ENCODE measurements at places on chromosomes 2 and 18.

GRCh38 chr18:79355433-79356335 lies 40.0 kb upstream of the NFATC1 start:
- DNase-seq = no peak

DNA sequence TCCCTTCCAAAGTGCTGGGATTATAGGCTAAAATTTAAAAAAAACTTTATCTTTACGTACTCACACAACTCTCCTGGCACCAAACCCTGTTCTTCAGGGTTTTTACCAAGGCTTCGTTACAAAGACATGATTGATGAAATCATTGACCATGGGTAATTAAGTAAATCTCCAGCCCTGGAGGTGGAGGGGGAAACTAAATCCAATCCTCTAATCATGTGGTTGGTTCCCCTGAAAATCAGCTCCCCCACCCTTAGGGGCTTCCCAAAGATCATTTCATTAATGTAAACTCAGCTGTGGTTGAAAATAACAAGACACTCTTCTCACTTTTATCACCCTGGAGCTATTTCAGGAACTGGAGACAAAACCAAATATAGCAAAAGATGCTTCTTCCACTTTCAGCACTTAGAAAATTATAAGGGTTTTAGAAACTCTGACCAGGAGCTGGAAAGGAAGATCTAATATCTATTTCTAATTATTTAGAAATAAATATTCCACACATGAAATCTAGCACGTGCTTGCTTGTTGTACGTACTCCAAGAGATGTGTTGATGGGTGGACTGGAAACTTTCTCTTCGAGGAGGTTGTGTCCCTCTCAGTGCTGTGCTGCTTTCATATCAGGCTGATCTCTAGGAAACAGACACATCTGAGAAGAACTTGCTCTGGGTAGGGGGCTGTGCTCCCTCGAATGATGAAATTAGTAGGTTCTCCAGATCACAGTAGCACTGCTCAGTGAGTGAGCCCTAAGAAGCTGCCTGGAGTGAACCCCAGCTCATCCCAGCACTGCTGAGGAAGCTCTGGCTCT lies 67.2 kb downstream of the SMAD4 start:
- no peak for DNase-seq

DNA sequence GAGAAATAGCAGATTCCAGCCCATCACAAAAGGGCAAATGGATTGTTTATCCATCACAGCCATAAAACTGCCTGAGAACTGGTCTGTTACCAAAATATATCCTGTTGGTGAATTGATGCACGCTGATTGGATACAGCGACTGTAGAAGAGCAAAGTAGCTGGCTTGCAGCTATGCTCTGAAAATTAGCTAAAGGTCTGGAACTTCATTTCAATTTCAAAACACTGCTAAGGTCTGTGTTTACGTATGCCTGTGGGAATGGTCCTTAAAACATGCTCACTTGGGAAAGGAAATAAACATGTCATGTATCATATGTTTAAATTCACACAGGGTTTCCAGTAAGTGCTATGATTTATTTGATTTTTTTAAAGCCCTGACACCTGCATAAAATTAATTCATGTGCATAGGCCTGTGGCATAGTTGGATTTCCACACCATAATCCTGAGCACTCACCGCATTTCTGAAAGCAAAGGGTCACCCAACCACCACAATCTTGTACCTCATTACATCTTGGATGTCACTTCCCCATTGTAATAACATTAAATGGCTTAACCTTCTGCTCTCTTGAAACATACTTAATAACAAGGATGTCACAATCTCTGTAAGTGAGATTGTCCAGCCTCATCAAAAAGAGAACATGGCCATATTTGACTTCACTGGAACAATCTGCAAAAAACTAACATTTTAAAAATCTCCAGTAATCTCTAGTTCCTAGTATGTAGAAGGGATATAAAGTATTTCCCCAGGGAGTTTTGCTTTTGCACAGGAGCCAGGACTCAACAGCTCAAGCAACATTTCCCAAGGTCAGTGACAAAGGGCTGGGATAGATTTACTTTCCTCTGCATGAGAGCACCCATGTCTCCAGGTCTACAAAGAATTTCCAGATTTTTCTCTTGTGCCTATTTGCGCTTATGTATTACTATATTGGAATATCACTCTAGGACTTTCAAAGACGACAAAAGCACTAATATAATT lies 109.8 kb downstream of the FARSB start:
- no peak for DNase-seq

GRCh38 chr2:98948956-98949739 lies 13.1 kb upstream of the CRACDL start:
- DNase-seq = no peak

GRCh38 chr18:7778181-7778580 lies 211.1 kb downstream of the PTPRM start:
- DNase-seq = no peak

DNA sequence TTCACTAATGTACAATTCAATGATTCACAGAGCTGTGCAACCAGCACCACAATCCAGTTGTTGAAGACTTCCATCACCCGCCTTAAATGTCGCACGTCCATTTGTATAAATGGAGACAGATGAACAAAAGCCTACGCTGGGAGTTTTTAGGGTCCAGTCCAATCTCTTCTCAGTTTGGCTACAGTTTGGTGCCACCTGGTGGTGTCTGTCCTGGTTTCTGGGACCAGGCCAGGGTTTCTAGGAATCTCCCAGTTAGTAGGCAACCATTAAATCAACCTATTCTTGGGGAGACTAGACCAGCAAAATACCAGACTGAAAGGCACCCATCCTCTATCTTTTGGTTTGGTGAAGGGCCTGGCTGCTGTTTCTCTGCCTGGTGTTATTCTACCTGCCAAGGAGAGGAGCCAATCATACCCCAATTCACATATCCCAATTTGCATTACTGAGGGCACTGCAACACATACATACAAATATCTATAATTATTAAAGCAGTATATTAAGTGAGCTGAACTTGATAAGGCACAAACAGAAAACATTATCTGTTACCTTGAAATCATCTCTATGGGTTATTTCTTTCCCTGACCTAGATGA lies 3.2 kb upstream of the DDX1 start:
- peak; percentile 49 for DNase-seq

DNA sequence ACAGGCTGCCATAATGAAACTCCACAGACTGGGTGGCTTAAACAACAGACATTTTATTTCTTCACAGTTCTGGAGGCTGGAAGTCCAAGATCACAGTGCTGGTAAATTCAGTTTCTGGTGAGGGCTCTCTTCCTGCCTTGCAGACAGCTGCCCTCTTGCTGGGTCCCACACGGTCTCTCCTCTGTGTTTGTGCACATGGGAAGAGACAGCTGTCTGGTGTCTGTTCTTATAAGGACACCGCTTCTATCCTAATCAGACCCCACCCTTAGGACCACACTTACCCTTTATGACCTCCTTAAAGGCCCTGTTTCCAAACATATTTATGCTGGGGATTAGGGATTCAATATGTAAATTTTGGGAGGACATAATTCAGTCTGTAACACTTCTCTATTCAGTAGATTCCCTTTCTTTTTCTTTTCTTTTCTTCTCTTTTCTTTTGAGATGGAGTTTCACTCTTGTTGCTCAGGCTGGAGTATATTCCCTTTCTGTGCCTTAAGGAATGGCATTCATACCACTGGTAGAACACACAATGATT lies 18.9 kb downstream of the CTIF start:
- DNase-seq = no peak

DNA sequence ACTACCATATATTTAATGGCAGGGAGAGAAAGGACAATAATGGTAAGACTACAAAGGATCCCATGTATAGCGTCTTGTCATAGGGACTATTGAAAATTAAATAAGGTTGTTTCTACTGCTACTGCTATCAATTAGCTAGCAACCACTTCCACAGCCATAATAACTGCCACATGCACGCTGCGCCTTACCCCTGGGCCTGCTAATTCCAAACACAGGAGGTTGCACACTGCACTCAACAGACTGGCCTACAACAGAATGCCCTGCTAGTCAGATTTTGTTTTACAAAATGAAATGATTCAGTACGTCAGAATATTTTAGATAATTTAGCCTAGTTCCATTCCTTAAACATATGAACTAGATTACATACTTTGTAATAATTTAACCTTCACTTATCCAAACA lies 121.0 kb upstream of the SMAD7 start:
- no peak for DNase-seq

GRCh38 chr2:207215308-207215707 lies 49.6 kb upstream of the KLF7 start:
- no peak for DNase-seq

GRCh38 chr2:18381386-18381785 lies 179.1 kb downstream of the RDH14 start:
- DNase-seq = no peak

DNA sequence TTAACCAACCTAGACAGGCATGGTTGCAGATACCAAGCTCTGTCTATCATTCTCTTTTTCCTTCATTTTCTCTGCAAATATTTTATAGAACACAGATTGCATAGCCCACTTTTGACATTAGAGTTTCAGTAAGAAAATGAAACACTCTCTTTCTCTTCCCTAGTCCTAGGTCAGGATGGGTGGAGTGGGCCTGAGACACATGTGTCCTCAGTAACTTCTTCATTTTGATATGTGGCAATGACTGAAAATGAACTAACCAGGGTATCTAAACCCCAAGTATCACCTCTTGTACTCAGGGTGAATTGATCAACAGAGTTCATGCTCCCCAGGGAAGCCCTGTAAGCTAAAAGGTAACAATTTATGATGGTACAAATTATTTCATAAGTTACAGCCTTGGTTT lies 37.0 kb upstream of the KYNU start:
- no peak for DNase-seq

- DNase-seq = no peak
Measured at GRCh38 chr2:226796840-226797288, 2.8 kb downstream of the IRS1 start.

DNA sequence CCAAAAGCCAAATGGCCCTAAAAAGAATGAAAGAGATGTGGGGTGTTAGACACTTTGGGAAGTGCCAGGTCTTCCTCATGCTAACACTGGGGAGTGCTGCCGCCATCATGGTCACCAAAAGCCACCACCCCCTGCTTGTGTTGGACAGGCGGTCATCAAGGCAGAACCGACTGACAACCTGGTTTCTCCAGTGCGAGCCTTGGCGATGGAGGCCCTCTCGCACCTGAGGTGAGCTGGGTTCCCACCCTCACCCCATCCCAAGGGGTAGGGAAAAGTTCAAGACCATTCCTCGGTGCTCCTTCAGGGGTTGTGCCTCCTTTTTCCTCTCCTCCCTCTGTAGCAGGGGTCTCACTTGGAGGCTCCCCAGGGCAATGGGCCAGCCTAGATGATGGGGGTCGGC lies 33.6 kb downstream of the MROH2A start:
- no peak for DNase-seq

DNA sequence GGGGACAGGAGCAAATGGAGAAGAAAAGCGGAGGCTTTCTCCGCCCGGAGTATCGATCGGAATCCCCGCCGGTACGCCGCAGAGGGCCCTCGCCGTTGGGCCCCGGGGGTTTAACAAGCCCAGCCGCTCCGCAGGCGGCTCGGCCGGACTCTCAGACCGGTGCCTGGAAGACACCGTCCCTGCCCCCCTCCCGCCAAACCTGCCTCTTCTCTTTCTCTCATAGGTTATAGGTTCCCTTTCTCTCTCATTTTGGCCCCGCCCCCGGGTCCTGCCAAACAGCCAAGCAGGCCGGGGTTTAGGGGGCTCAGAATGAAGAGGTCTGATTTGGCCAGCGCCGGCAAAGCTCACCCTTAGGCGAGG lies 4.4 kb downstream of the ONECUT2 start:
- DNase-seq = no peak

GRCh38 chr18:72089432-72089831 lies 454.7 kb downstream of the CBLN2 start:
- no peak for DNase-seq

DNA sequence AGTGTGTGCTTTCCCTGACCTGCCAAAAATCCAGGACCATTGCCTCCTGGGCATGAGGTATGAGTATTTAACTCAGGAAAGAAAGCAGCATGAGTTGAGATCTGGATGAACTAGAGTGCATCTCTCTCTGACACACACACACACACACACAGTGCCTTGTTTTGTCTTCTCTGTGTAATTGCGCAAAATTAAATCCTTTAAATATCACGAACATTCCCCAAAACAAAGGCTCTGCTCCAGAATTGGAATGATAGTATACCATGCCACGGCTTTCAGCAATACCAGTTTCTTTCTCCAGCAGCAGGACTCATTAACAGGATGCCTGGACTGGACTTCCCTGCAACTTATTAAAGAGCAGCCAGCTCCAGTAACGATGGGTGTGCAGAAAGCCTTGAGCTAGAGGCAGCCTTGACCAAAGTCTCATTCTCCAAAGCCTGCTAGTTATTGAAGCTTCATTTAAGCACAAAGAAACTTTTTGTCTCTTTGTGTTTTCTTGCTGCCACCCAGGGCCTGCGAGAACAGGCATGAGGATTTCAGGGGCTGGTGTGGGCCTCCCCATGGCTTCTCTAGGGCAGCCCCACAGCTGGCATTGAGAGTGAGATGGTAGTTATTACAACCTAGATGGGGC lies 101.7 kb downstream of the NRP2 start:
- no peak for DNase-seq

- no peak for DNase-seq
Measured at GRCh38 chr18:70463085-70463484, 174.2 kb downstream of the SOCS6 start.

- DNase-seq = no peak
Measured at GRCh38 chr18:13482618-13482945, 243.8 kb downstream of the FAM210A start.

DNA sequence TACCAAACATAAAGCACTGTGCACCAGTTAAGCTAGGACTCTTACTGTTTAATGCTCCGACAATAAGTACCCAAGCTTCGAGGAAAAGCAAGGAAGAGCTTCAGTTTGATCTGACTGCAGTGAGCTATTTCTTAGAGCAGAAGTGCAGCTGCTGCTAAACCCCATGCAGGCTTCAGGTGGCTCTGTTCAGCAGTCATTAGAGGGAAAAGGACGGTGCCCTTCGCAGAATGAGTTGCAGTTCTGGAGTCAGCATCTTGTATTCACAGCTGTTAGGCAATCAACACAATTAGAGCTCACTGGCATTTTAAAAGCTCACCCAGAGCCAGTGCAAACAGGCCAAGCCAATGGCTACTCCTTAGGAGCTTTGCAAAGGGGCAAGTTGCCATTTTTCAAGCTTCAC lies 1.5 kb upstream of the CERKL start:
- DNase-seq = no peak

GRCh38 chr2:27715318-27716210 lies 51.9 kb downstream of the SLC4A1AP start:
- DNase-seq = no peak

GRCh38 chr18:15005313-15006130 lies 257.6 kb downstream of the ANKRD30B start:
- no peak for DNase-seq

DNA sequence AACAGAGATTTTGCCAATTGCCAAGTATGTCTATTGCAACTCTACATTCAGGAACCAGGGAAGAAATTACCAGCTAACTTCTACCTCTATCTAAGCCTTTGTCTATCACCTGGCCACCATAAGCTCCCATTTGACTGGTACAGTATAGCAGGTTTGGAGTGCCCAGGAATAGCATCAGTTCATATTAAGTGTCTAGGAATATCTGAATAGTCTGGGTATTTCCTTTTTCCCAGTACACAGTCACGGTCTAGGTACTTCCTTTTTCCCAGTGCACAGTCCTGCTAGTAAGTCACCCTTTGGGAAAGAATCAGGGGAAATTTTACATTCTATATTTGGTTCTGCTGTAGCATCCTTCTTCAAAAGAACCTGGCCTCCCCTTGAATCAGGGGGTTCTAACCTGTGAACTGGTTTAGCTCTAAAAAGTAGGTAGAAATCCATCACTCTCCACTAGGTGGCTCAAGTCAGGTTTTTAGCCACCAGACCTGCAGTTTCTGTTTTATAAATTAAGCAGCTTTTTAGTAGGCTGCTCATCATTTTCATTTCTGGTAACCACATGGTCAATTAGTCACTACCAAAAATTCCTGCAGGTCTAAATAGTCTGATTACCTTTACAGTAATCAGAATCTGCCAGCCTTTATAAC lies 49.3 kb upstream of the DNAJC10 start:
- no peak for DNase-seq
